ENCODE measurements at places on chromosomes 2 and 18. TPM values are rescaled to one million over a fixed set of nuclear protein-coding genes. Genes with fewer than 3 reads are reported as not detected.

GRCh38 chr2:220178991-220179695 lies 551.7 kb downstream of the SLC4A3 start:
- no peak for DNase-seq

PLCL1 gene
- total RNA-seq, result 9.5 TPM

GRCh38 chr2:204655101-204655500 lies 109.8 kb downstream of the PARD3B start:
- DNase-seq, result no peak

CNGA3 gene
- total RNA-seq, result 0.54 TPM

DNA sequence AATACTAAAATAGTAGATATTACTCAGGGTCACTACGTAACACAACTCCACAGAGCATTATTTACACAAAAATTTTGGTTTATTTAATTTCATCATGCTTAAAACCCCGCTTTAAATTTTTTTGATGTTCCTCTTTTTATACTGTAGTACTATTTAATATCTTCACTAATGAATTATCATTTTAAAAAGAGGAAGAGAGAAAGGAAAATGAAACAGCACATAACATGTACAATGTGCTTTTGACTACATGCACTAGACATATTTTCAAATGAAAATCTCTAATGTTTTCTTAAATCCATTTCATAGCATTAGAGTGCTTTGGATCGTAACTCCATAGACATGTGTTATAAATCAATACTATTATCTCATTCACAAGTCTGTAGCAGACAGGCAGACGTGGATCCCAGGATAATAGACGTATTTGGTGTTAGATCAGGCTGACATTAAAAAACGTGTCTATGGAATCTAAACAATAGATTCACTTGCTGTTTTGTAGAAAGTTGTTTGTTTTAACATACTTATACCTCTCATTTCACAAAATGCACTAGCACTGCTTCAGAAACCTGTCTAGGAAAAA lies 897.0 kb downstream of the CPS1 start:
- DNase-seq, result no peak

LINC00305 gene
- not detected for total RNA-seq

C2orf76 gene
- total RNA-seq, result 9.5 TPM

POTEJ gene
- total RNA-seq, result 0.27 TPM

GRCh38 chr18:32308493-32309120 lies 118.8 kb downstream of the MEP1B start:
- no peak for DNase-seq

GRCh38 chr2:13662055-13662454 lies 945.3 kb downstream of the TRIB2 start:
- no peak for DNase-seq

DNA sequence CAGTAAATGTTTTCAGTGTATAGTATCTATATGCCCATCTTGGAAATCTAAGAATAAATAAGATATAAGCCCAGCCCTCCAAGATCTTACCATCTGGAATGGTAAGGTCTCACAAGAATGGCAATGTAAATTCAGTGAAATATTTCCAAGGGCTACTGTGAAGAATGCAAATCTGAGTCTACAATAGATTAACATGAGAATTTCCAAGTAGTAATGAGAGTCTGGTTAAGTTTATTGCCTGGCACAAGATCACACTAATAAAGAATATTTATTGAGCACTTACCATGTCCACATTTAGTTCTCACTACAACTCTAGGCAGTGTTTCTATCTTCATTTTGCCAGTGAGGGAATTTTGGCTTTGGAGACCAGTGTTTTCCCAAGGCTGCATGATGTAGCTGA lies 623.9 kb downstream of the NRXN1 start:
- no peak for DNase-seq

DNA sequence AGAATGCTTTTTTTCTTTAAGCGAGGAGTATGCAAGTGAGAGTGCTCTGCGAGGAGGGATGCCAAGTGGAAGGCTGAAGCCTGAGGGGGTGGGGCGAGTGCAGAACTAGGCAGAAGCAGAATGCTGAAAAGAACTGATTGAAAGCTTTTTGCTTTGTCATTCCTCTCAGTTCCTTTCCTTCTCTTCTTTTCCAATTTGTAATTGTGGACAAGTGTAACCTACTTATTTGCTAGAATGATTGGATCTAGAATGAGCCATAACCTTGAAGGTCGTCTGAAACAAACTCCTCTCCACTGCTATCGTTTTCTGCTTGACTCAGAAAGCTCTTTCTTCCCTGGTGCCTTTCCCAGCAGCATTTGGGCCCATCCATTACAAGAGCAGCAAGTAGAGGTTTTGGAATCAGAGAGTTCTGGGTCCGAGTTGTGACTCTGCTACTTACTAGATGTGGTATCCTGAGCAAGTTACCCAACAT lies 115.3 kb downstream of the METTL8 start:
- peak; percentile 75 for DNase-seq

GRCh38 chr2:240374085-240374907 lies 61.2 kb upstream of the GPC1 start:
- no peak for DNase-seq

DNA sequence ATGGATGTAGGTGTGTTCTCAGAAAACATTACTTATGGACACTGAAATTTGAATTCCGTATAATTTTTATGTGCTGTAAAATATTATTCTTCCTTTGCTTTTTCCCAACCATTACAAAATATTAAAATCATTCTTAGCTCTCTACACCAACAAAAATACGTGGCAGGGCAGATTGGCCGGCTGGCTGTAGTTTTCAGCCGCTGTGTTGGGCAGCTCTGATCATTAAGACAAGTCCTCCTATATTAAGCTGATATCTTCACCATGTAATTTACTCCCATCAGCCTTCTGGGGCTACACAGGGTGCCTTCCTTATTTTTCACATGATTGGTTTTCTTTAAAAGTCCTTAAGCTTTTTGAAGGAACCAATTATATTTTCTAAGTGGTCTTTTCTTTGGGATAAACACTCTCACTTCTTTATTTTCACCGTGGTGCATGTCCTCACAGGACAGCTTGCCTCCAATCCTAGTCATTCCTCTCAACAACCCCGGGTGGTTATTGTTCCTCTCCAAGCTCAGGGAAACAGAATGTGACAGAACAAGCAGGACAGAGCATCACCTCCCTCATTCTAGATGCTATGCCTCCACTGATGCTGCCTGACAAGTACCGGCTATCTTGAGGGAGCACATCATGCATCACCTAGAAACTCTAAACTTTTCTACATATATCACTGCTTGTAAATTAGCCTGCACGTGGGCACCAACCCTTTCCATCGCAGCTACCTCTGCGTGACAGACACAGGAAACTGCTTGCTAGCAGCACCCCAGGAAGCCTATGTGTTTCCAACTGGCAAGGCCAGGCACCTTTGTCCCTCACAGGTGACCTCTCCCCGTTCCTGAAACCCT lies 362.3 kb downstream of the MYCN start:
- DNase-seq, result no peak

GRCh38 chr2:59693231-59693959 lies 860.1 kb downstream of the BCL11A start:
- DNase-seq, result no peak

HOXD11 gene
- not detected for total RNA-seq

- DNase-seq, result peak; percentile 70
Measured at GRCh38 chr2:88739985-88740600, 48.6 kb downstream of the RPIA start.

GRCh38 chr2:45068571-45069140 lies 59.4 kb upstream of the SIX2 start:
- DNase-seq, result no peak

EPB41L3 gene
- 40.4 TPM for total RNA-seq

- DNase-seq, result no peak
Measured at GRCh38 chr2:83944191-83944590, 514.9 kb downstream of the SUCLG1 start.

GRCh38 chr2:78077633-78078032 lies 555.5 kb upstream of the LRRTM4 start:
- no peak for DNase-seq

DNA sequence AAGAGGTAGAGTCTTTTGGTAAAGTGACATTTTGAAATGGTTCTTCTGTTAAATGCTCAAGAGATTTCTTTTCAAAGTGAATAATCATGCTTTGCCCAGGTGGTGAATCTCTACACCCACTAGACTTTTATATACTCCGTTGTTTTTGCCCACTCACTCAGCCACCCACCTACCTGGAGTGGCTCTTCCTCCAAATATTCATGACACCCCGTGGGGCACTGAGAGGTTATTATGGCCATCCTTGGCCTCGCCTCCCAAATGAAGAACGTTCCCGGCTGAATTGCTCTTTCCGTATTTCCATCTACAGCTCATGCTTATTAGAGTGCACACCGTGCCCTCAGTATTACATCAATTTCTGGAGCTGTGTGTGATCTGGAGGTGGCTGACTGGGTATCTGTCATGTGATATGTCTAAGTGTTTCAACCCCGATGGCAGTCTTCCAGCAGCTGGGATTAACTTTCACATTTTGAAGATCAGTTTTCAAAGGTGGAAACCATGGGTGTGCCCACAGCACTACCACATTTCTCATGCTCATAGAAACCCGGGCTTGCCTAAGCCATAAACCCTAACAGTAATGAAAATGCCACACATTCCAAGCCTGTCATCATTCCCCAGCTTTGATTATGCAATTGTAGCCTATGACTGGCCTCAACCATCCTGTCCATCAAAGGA lies 406.6 kb upstream of the MMADHC start:
- DNase-seq, result peak; percentile 8

DNA sequence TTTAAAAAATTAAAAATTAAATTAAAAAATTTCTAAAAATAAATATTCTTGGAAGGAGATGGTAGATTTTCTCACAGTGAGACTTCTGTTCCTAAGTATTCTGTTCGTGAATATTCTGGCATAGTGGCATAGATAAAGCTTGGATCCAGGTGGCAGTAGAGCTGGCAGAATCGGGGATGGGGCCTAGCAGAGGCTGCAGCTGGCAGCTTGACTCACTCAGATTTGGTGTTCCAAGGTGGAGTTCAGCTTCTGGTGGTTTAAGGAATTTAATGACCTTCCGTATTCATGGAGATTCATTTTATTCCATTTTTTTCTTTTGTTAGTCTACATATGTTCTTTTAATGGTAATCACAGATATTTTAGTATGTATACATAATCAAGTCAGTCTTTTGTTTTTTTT lies 19.9 kb downstream of the ARMC9 start:
- no peak for DNase-seq

DNA sequence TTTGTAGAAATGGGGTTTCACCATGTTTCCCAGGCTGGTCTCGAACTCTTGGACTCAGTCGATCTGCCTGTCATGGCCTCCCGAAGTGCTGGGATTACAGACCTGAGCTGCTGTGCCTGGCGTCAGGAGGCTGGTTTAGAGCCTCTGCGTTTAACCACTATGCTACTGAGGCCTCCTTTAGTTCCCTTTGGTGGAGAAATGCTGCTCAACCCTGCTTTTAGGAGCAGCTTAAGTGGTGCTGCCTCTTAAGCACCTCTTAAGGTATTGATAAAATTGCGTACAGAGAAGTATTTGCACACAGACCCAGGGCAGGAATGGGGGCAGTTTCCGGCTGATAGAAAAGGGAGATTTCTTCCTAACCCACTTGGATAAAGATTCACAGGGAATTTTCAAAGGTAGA lies 8.0 kb downstream of the CD8A start:
- no peak for DNase-seq

G6PC2 gene
- total RNA-seq, result not detected

DNA sequence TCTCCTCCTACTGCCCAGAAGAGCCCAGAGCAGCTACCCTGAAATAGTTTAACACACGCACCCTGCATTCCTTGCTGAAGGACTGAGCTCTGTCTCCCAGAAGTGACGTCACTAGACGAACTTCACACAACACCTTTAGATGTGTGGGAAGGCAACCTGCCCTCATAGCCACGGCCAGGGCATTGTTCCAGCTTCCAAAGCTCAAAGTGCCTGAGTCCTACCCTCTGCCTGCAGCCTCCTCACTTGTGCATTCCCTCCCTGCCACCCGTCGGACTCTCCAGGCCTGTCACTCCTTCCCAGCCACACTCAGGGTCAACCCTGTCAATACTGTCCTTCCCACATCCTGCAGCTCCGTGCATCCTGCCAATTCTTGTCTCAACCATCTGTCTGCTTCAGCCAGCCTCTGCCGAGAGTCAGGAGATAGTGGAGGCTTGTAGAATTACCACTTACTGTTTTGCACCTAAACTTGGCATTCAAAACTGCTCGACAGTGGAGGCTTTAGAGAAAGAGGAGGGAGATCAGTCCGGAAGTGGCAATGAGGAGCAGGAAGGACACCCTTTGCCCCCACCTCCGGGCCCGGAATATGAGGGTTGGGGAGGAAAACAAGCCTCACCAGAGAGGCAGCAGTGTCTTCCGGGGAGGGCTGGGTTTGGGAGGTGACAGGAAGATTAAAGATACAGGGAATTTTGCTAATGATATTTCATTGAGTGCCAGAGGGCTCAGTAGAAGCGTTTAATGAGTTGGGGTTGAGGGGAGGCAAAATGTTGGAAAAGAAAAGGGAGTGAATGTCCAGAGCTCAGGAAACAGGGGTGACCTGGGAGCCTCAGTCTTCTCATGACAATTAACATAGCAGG lies 72.3 kb upstream of the ATG16L1 start:
- DNase-seq, result no peak

- DNase-seq, result no peak
Measured at GRCh38 chr2:173101687-173102086, 26.0 kb downstream of the MAP3K20 start.

DNA sequence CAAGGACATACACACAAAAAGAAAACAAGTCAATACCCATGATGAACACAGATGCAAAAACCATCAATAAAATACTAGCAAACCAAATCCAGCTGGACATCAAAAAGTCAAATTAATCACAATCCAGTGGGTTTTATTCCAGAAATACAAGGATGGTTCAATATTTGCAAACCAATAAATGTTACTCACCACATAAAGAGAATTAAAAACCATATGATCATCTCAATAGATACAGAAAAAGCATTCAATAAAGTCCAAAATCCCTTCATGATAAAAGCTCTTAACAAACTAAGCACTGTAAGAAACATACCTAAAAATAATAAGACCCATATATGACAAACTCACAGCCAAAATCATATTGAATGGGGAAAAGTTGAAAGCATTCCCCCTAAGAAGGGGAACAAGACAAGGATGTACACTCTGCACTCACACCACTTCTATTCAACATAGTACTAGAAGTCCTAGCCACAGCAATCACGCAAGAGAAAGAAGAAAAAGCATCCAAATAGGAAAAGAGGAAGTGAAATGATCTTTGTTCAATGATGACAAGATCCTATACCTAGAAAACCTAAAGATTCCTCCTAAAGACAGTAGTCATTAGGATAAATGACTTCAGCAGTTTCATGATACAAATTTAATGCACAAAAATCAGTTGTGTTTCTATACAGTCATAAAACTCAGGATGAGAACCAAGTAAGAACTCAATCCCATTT lies 62.6 kb downstream of the TRAPPC8 start:
- no peak for DNase-seq
